ENCODE measurements at places on chromosomes 16 and 17.

DNA sequence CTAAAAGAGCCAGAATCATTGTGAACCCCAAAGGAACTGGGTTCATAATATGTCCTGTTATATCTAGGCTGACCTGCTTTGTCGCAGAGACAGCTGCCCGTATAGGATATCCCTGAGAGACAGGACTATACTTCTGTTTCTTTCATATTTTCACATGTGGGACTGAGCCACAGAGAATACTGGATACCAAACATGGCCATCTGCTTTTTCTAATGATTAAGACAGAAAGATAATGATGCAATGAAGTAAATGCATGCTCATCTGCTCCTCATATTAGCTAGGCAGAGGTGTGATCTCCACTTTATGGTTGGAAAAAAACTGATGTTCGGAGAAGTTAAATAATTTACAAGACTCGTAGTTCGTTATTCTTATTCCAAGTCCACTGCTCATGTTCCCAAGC lies 160.4 kb downstream of the AATF start:
- no peak for DNase-seq

- no peak for DNase-seq
These were observed 32.2 kb downstream of the RNF157 start for GRCh38 chr17:76208120-76208519.

GRCh38 chr16:1182950-1183907 lies 30.3 kb downstream of the CACNA1H start:
- peak; percentile 89 for DNase-seq

GRCh38 chr17:5897275-5897911 lies 172.8 kb upstream of the WSCD1 start:
- DNase-seq, result no peak

GRCh38 chr17:17216776-17217175 lies 10.6 kb upstream of the PLD6 start:
- no peak for DNase-seq

DNA sequence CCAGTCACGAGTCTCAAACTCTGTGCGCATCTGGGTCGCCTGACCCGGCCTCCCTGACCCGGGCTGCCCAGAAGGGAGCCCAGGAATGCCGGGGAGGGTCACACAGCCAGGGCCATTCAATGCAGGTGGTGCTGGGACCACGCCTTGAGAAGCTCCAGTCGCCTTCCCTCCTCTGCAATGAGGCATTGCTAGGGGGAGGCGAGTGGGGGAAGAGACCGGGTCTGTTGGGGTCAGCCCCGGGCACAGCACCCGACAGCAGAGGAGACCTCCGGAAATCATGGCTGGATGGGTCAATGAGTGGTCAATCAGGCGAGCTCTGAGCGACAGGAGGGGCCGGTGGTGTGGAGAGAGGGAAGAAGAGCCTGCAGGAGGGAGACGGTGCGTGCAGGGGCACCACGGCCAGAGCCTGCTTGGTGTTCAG lies 13.3 kb downstream of the JPH3 start:
- no peak for DNase-seq

GRCh38 chr16:28524681-28525171 lies 14.0 kb downstream of the NUPR1 start:
- DNase-seq, result no peak

GRCh38 chr17:2940352-2940751 lies 123.1 kb downstream of the OR1D5 start:
- no peak for DNase-seq

DNA sequence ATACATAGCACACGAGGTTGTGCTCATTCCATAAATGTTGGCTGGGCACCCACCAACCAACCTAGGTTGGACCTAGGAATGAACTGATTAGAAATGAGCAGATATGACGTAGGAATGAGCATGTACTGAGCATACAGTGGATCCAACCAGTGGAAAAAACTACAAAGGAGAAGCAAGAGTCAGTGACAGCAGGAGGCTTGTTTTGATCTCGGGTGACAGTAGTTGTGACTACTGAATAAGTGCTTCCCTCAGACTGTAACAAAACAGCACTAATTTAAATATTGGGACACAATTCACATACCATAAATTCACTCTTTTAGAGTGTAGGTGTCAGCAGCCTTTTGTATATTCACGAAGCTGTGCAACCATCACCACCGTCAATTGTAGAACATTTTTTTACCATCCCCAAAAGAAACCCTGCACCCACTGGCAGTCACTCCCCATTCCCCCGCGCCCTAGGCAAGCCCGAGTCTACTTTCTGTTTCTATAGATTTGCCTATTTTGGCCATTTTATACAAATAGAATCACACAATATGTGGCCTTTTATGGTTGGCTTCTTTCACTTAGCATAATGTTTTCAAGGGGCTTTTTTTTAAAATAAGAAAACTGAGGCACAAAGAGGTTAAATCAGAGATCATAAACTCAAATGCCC lies 7.0 kb downstream of the VAC14 start:
- no peak for DNase-seq

DNA sequence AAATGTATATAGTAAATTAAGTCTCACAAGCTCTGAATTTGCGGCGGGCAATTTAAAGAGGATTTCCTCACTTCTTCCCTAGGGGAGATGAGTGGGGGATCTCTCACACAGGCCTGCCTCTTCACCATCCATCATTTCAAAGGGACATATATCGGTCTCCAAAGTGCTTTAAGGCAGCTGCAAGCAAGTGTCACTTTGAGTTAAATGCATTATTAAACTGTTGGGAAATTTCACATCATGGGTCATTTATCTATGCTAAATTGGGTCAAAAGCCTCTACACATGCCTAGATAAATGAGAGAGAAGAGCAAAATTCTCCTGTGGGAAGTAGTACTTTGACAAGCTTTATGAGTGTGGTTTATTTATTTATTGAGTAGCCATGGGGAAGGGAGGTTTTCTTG lies 1106.1 kb upstream of the GOT2 start:
- DNase-seq, result no peak

GRCh38 chr17:14882131-14882530 lies 383.0 kb downstream of the PMP22 start:
- no peak for DNase-seq

DNA sequence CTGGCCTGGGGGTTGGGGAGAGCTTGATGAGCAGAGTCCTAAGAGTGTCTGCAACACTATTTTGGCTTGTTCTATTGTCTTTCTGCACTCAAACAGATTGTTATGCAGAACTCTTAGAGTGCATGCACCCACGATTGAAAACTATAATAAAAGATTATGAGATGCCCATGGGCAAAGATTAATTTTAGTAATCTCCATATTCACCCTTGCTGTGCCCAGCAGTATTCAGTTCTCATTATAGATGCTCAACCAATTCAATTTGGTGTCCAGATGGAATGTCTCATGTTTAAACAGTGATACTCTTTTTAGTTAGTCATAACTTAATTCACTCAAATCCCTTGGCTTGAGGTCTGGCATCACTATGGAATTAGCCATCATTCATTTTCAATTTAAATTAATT lies 952.5 kb downstream of the CDH8 start:
- no peak for DNase-seq

GRCh38 chr17:79980246-79981043 lies 55.2 kb downstream of the TBC1D16 start:
- no peak for DNase-seq

DNA sequence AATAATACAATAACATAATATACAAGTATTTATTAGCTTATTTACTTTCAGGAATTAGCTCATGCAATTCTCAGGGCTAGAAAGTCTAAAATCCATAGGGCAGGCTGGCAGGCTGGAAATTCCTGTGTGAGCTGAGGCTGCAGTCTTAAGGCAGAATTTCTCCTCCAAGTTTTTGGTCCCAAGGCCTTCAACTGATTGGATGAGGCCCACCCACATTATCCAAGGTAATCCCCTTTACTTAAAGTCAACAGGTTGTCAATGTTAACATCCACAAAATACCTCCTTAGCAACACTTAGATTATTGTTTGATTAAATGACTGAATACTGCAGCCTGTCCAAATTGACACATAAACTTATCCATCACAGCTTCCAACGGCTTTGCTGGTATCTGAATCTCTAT lies 32.9 kb upstream of the SOX9 start:
- no peak for DNase-seq

GRCh38 chr17:31310886-31311285 lies 3.0 kb downstream of the EVI2B start:
- no peak for DNase-seq

DNA sequence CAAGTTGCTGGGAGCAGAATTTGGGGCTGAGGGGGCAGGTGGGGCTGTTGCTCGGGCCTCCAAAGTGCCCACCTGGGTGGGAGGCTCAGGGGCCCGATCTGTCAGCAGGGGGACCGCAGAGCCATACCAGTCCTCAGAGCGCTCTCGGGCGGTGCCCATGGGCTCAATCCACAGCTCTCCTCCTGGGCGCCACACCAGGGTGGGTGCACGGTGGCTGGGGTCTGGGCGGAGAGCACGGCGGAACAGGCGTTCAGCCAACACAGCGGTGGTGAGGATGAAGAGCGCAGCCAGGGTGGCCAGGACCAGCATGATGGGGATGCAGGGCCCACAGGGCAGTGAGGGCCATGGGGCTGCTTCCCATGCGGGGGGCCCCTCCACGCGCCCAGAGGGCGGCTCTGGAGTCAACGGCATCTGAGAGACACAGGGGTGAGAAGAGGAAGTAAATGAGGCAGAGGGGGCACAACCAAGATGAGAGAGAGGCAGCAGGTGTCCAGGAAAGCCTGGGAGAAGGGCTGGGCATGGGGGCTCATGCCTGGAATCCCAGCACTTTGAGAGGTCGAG lies 1.2 kb downstream of the C16orf54 start:
- no peak for DNase-seq

DNA sequence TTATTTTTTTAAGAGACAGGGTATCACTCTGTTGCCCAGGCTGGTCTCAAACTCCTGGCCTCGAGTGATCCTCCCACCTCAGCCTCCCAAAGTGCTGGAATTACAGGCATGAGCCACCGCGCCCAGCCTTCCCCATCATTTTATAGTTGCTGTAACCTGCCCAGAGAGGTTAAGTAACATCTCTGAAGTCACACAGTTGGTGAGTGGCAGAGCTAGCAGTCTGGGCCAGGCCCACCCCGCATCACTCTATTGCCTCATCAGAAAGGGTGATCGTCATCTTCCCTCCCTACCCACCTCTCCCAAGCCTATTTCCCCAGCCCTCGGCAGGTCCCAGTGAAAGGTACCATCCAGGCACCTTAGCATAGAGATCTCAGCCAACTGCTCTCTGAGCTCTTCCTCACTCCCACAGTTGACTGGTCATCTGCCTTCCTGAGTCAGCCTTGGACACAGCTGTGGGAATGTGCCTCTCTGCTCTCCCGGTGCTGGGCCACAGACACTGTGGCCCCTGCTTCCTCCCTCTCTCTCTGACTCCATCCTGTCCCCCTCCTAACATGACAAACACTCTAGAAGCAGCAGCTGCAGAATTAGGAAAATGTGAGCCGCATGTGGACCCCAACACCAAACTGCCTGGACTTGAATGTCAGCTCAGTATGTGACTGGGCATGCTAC lies 57.1 kb downstream of the SCNN1B start:
- DNase-seq, result no peak

DNA sequence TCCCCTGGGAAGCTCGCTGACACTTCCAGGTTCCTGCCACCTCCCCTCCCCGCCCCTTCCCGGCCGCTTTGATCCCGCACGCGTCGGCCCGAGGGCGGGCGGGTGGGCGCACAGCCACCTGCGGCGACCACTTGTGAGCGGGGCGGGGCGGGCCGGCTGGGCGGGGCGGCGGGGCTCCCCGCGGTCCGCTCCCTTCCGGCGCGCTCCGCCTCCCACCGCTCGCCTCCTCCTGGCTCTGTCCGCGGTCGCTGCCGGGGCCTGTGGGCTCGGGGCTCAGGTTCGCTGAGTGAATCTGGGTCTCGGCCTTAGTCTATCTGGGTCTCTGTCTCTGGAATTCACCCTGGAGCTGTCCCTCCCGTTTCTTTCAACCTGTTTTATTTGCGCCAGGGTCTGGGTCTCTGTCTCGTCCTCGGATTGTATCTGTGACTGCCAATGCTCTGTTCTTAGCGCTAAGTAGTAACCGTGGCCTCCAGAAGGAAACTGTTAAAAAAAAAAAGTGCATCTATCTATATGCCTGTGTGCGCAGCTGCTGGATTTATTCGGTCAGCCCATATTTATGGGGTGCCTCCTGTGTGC lies 2.7 kb upstream of the HES7 start:
- peak; percentile 63 for DNase-seq

DNA sequence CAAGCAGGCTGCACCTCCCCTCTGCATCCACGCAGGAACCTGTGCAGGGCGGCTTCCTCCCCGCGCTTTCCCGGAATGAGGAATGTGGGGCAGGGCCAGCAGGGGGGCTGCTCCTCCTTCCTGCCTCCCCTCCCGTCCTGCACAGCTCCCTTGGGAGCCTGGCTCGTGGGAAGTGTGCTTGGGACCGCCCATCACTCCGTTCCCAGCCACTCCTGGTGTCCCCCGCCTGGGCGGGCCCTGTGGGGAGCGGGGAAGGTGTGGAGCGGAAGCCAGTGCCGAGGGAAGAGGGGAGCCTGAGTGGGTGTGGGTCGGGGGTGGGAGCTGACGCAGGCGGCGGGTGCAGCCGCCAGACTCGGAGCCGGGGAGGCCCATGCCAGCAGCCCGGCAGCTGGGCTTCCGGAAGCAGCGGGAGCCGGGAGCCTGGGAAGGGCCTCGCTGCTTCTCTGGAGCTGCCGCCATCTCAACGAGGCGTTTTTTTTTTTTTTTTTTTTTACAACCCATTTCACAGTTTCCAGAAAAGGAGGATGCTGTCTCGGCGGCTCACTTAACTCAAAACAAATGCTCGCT lies 24.1 kb downstream of the BAHCC1 start:
- DNase-seq, result peak; percentile 88

- no peak for DNase-seq
These were observed 22.3 kb downstream of the SMARCE1 start for GRCh38 chr17:40625311-40625710.

DNA sequence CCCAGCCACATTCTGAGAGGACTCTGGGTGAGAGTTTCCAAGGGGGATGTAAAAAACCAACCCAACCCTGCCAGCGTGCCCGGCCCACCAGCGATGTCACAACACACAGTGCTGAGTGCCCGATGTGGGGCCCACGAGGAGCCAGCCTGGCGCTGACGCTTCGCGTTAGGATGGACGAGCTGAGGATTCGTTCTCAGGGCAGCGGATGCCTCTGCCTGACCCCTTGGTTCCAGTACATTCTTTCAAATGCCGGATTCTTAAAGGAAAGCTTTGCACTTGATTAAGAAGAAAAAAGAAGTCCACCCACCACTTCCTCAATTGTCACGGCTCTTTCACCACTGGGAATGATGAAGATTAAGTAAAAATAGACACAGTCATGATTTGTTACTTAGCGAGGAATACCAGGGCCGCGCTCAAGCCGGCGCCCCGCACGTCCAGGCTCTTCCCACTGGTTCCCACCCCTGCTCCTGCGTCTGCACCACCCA lies 79.4 kb downstream of the IRF8 start:
- no peak for DNase-seq

DNA sequence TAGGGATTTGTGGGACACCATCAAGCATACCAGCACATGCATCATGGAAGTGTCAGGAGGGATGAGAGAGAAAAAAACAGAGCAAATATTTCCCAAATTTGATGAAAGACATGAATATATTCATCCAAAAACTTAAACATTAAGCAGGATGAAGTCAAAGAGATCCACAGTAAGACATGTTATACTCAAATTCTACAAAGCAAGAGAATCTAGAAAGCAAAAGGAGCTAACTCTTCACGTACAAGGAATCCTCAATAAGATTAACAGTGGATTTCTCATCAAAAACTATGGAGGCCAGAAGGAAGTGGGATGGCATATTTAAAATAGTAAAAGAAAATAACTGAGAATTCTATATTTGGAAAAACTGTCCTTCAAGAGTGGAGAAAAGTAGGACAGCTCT lies 374.8 kb downstream of the ZFHX3 start:
- DNase-seq, result no peak
